ENCODE measurements at places on chromosomes 3 and 15. TPM values are rescaled to one million over a fixed set of nuclear protein-coding genes. Genes with fewer than 3 reads are reported as not detected.

Gene RHOV
- total RNA-seq, result not detected

Gene LRRIQ4
- 0.13 TPM for total RNA-seq

Gene FBXO22
- 41.4 TPM for total RNA-seq

Gene THPO
- total RNA-seq, result not detected

Gene HYKK
- total RNA-seq, result 1.5 TPM

Gene FBXW12
- total RNA-seq, result not detected

Gene DAZL
- not detected for total RNA-seq

Gene BNC1
- not detected for total RNA-seq

Gene SLC2A2
- not detected for total RNA-seq

- no peak for DNase-seq
Measured at GRCh38 chr3:181363231-181363630, 348.5 kb upstream of the SOX2 start.

DNA sequence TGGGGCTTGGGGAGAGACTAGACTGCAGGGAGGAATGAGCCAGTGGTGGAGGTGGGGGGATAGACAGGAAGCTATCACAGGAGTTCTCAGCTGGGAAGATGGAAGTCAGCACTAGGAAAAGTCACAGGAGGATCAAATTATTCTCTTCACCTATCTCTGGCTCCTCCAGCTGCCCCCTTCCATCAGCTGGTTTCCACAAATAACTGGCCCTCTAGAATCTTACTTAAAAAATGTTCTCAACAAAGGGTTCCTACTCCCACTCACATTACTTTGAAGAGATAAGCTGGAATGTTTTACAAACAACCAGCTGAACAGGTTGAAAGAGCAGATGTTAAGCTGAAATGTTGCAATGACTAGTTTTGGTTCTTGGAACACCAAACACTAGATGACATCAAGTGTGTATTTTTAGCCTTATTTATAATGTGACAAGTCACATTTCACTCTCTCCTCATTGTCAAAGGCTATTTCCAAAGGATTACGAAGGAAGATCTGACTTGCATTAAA is 102.7 kb upstream of the AADACL2 start:
- DNase-seq, result no peak

DNA sequence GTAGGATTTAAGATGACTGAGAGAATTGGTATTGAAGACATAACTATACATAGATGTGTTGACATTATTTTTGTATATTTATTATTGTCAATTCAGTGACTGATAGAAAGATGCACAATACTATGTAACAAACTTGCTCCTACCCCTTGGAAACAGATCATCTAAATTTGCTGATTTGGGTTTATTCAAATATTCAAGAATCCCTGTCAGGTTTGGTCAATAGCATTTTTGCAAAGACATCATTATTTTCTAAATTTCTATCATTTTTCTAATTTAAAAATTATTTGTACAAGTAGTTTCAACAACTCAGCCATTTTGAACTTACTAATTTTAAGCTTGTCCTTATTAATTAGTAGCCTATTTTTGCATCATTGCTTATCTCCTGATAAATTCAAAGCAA is 1463.4 kb downstream of the SI start:
- no peak for DNase-seq

DNA sequence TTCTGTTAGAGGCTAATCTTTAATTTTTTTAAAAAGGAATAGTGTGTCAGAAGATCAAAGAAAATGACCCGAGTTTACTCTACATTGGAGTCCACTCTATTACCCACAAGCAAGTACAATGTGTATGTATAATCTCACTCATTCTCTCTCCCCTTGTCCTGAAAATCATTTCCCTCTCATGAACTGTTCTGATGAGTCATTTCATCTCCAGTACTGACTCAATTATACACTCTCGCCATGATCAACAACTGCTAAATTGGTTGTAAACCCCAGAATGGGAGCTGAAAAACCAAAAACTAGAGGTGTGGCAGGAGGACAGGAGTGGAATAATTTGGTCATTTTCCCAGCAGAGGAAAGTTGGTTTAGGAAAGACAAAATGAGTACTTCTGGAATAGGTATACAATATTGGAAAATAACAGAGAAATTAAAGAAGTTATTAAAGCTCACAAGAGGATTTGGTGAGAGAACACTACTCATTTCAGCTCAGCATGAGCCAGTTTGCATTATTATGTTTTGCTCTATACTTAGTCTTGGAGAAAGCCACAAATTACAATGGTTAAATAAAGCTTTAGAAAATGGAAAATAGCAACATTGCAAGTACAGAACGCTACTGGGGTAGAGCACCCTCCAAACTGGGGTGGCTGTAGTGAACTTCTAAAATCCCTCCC is 144.3 kb upstream of the PFN2 start:
- no peak for DNase-seq

DNA sequence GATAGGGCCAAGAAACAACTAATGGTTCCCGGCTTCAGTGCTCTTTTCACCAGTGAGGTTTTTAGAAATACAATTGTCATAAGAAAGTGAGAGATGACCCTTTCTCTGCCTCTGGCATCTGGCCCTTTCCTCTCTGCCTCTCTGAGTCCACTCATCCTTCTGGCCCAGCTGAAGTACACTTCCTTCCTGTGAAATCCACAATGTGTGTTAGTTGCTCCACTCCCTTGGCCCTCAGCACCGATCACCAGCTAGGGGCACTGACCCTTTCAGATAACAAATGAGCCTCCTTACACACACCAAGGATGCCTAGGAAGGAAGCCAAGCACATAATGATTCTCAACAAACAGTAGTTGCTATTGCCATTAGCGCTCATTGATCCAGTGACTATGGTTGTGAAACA is 2.9 kb upstream of the CAV3 start:
- DNase-seq, result no peak

DNA sequence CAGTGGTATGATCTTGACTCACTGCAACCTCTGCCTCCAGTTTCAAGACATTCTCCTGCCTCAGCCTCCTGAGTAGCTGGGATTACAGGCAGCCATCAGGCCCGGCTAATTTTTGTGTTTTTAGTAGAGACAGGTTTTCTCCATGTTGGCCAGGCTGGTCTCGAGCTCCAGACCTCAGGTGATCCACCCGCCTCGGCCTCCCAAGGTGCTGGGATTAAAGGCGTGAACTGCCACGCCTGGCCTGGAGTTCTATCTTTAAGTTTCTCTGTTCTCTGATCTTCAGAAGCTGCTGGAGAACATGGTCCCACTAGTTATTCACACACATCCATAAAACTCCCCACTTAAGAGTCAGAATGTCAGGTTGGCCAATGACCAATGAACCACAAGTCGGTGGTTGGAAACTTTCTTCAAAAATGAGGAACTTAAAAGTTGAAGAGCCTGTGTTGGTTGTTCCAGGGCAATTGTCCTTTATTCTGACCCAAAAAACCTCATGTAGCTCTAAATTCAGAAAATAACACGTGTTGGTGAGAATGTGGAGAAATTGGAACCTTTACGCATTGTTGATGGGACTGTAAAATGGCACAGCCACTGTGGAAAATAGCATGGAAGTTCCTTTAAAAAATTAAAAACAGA is 55.9 kb upstream of the PIK3CB start:
- DNase-seq, result no peak

DNA sequence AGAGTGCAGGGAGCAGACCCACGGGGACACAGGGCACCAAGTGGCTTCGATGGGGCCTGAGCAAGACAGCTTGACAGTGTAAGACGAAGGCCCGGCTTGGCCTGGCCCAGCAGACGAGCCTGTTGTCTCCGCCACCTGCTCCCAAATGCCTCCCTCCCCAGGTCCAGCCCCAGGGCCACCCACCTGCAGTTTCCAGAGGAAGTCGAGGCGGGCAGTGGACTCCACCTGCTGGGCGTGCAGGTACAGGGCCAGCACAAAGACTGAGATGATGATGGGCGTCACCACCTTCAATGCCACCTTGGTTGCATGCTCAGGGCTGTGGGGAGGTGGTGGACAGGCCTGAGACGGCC is 94.1 kb downstream of the SEC22A start:
- DNase-seq, result no peak

DNA sequence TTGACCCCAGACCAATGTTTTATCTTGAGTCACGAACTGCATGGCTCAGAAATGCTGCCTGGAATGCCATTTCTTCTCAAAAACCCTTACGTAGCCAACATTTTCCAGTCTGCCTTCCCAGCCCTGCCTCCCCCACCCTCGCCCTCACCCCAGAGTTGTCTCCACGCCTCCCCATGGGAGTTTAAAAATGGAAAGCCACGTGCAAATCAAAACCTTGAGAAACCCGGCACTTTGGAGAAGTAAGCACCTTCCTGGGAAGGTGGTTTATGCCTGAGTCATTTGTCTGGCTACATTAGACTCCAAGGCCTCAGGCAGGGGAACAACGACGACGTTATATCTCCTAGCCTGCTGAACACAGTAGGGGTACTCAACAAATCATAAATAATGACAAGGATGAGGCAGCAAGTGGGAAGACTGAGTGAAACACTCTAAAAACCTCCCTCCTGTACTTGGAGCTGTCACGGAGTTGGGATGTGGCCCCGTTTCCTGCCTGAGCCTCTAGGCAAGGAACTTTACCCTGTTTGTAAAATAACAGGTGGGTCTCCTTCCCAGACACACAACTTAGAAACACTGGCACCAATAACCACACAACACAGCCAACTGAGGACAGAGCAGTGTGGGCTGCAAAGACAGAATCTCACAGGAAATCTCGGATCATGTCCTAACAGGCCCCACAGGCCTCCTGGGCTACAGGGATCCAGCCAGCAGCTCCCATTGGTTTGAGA is 179.1 kb downstream of the NTRK3 start:
- no peak for DNase-seq

DNA sequence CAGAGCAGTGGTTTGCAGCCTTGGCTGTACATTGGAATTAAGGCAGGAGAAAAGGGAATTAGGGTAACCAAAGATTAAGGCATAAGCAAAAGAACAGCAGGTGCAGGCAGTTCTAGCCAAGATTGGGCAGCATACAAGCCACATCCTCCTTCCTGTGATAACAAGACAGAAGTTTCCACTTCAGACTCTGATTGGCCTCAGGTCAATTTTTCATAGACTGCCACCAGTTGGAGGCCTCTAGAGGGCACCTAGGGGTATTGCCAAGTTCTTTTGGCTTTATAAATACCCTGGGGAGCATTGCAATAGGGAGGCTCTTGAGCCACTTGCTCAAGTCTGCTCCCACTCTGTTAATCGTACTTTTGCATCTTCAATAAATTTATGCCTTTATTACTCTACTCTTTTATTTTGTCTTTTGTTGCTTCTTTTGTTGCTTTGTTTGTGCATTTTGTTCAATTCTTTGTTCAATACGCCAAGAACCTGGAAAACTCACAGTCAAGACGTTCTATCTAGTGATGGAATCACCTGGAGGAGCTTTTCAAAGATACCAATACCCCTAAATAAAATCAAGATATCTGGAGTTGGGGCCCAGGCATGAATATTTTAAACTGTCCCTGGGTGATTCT is 32.2 kb upstream of the FMN1 start:
- peak; percentile 59 for DNase-seq

GRCh38 chr3:14174483-14174882 is 3.9 kb downstream of the XPC start:
- DNase-seq, result no peak

- no peak for DNase-seq
Measured at GRCh38 chr3:168878655-168879054, 782.9 kb upstream of the GOLIM4 start.

DNA sequence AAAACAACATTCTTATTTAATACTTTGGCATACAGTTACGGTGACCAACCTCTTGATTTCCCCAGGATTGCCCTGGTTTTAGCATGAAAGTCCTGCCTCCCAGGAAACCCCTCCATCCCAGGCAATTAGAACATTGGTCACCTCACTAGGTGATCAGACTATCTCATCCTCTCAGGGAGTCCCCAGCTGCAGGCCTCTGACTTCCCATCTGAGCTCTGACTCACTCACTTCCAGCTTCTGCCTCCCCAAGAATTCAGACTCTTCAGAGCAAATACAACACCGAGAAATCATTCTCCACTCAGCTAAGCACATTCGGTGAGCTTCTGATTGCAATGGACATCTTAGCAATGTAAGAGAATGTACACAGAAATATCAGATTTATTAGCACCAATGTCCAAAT is 92.4 kb upstream of the HES1 start:
- DNase-seq, result no peak

DNA sequence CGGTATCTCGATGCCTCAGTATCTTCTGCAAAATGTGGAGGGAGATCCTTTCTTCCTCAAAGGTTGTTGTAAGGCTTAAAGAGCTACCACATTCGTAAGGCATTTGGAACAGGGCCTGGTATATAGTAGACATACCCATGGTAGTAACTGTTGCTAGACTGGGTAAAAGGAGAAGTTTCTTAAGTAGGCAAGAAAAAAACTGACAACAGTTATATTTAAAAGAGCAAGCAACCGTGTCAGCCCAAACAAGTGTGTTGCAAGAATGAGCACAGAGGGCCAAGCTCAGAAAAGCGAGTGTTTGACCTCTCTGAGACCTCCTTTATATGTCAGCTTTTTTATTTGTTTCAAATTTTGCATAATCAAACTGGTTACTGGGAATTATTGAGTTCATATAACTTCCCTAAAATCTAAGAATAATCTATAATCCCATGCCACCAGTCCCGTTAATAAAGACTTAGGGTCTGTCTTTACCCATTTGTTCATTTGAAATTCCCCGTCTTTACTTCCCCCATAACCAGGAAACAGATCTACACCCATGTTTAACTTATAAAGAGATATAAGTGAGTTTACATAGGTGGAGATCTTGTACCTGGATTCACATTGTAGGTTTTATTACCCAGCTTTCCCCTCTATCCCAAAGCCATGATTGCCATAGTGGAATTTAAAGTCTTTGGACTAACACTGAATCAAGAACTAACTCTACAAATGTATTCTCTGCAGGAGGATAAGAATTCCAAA is 7.3 kb downstream of the B3GNT5 start:
- DNase-seq, result no peak

GRCh38 chr3:60809857-60810610 is 441.2 kb downstream of the FHIT start:
- no peak for DNase-seq

DNA sequence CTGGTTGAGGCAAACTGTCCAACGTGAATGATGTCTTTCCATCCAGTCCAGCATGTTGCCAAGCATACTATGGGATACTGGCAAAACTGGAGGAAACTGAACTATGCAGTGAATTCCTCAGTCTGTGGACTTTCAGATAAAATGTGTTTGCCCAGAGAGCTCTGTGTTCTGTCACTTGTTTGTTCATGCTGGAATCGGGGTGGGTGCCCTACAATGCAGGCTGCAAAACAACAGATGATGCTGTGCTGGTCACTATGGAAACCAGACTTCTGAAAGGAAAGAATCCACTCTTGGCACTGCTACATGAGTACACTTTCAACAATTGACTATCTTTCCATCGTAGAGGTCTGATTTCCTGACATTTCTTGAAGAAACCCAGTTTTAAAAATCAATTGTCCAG is 272.5 kb upstream of the ARHGEF26 start:
- DNase-seq, result no peak

DNA sequence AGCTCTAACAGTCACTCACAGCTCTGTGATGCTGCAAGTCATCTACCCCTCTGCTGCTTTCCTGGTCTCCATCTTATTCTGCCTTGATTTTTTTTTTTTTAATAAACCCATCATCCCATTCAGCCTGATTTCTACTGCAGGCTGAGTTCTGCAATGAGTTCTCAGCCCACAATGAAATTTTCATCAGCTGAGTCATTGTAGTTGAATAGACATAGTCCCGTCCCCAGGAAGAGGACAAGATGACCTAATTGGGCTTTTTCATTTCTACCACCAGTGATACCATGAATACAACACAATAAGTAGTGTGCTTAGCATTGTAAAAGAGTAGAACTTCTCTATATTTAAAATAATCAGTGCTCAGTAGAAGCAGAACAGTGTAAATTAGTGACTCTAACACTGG is 59.3 kb downstream of the C3orf85 start:
- no peak for DNase-seq

GRCh38 chr15:77738441-77739302 is 106.0 kb upstream of the LINGO1 start:
- no peak for DNase-seq
